T-helper 22 cell (primary cell): ENCODE measurements at places on chromosomes 16 and 17.

- no peak for DNase-seq
These were observed 23.6 kb downstream of the ZNF469 start for GRCh38 chr16:88406096-88407041.

DNA sequence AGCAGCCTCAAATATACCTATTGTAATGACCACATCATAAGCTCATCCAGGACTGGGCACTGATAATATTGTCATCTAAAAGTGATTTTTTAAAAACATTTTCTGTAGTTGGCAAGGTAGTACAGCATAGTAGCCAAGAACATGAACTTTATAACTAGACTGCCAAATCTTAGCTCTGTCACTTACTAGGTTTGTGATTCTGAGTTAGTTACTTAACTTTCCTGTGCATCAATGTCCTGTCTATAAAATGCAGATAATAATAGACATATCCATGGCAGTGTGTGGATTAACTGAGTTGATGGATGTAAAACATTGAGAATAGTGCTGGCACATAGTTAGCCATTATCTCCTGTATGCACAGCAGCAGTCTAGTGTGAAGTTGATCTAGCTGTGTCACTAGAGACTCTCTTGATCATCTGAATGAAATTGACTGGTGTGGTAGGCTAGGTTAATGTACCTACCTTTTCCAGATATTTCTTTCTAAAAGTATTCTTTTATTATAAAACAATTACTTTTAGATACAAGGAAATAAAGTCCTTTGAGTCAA is 101.5 kb downstream of the STXBP4 start:
- no peak for DNase-seq

GRCh38 chr17:76432004-76432403 is 20.9 kb downstream of the UBE2O start:
- no peak for DNase-seq

GRCh38 chr16:14121872-14122271 is 50.8 kb downstream of the MRTFB start:
- DNase-seq, result no peak

- DNase-seq, result no peak
These were observed 59.2 kb downstream of the ANKRD11 start for GRCh38 chr16:89431158-89431584.

DNA sequence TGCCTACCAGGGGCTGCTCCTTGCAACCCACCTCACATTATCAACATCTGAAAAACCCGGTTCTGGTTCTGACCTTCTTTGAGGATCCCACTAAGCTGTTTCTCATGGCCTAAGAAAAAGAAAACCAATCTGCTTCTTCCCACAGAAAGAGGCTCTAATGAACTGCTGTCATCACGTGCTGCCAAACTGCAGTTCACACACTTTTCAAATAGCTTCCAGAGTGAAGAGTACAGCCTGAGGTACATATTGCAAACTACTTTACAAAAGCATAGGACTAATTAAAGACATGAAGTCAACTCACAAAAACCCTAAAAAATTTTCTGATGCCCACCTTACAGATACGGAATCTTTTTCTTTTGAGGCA is 36.7 kb downstream of the SMG6 start:
- no peak for DNase-seq

DNA sequence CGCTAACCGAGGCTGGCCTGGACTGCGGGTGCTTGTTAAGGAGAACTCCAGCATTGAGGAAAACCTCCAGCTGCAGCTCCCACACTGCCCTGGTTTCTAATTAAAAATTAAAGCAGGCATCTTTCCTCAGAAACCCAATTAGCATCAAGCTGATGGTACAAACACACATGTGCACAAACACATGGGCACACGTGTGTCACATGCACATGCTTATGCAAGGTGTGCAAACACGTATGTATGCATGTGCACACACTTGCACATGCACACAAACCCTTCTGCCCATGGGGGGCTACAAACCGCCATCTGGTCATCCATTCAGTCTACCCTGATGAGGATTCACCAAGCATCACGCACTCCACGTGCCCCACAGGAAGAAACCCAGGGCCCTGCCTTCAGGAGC is 182.5 kb downstream of the ZNF423 start:
- DNase-seq, result no peak

DNA sequence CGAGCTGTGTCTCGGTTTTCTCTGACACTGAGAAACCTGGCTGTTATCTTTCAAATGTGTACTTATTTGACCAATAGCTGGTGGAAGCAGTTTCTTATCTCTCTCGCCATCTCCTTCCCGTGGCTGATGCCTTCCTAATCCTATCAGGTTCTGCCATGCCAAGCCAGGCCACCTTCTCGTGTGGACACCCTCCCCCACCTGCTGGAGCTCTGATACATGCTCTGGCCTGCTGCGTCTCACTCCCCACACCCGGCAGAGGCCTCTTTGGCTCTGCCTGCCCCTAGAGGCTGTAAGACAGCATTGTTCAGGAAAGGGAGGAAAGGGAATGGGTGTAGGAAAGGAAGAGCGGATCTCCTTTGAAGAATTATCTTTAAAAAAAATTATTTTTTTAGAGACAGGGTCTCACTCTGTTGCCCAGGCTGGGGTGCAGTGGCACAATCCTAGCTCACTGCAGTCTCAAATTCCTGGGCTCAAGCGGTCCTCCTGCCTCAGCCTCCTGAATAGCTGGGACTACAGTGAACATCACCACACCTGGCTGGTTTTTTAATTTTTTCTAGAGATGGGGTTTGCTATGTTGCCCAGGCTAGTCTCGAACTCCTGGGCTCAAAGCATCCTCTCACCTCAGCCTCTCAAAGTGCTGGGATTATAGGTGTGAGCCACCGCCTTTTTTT is 7.5 kb upstream of the ARMC5 start:
- DNase-seq, result no peak

DNA sequence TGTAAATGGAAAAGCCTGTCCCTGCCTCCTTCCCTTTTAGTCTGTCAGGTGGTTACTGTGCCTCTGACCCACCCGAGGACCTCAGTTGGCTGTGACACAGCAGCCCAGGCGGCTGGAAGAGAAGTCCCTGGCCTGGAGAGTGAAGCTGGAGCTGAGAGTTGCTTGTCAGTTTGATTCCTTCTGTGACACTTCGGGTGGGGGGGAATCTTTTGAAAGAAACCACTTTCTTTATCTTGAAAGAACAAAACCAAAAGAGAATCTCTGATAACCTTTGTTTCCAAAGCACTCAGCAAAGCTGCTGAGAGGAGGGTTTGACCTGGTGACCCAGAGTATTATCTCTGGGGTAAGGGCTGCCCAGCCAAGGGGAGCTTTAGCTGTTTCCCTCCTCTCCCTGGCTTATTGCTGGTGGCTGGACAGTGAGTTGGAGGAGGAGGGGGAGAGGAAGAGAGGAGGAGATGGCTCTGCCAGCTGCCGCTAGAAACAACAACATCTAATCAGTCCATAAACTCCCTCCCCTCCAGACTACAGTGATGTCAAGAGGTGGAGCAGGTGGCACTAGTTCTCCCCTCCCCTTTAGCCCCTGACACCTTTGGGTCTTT is 34.0 kb downstream of the YPEL2 start:
- no peak for DNase-seq

- DNase-seq, result no peak
These were observed 51.8 kb upstream of the ENDOV start for GRCh38 chr17:80363120-80363515.

- DNase-seq, result peak; percentile 91
These were observed 7.3 kb downstream of the FMNL1 start for GRCh38 chr17:45228763-45229539.

- no peak for DNase-seq
These were observed 16.8 kb downstream of the AXIN2 start for GRCh38 chr17:65544672-65545071.

GRCh38 chr16:66521252-66521713 is 28.6 kb downstream of the TK2 start:
- DNase-seq, result no peak

DNA sequence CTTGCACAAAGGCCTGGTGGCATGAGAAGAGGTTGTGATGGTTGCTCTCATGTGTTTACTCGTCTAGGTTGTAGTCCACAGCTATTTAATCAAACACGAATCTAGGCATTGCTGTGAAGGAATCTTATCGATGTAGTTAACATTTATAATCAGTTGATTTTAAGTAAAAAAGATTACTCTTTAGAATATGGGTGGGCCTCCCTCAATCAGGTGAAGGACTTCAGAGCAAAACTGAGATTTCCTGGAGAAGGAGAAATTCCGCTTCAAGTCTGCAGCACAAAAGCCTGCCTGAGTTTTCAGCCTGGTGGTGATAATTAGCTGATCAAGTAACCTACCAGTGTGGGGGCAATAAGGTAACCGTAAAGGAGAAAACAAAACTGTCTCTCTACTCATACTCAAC is 523.6 kb downstream of the GRIN2A start:
- DNase-seq, result no peak

DNA sequence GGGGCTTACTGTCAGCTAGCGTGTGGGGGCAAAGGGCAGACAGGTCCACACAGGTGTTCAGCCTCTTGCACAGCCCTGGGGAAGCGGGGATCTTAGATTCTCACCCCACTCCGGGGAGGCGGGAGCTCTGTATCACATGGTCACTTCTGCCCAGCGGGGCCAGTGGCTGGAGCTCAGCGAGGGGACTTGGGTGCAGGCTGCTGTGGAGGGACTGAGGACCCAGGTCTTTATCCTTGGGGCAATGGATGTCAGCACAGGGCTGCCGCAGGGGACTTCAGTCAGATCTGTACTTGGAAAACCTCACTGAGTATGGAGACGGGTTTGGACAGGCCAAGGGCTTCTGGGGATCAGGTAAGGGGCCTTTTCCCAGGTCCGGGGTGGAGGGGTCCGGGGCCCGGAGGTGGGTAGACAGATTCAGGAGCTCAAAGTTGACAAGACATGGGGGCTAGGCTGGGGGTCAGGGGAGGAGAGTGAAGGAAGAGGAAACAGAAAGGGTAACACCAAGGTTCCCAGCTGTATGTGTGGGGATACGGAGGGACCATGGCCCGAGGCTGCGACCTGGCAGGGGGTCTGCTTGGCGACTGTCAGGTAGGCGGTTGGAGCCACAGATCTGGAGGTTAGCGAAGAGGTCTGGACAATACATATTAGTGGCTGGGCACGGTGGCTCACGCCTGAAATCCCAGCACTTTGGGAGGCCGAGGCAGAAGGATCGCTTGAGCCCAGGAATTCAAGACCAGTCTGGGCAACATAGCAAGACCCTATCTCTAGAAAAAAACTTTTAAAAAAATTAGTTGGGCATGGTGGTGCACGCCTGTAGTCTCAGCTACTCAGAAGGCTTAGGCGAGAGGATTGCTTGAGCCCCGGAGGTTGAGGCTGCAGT is 15.1 kb upstream of the BAIAP2 start:
- no peak for DNase-seq

DNA sequence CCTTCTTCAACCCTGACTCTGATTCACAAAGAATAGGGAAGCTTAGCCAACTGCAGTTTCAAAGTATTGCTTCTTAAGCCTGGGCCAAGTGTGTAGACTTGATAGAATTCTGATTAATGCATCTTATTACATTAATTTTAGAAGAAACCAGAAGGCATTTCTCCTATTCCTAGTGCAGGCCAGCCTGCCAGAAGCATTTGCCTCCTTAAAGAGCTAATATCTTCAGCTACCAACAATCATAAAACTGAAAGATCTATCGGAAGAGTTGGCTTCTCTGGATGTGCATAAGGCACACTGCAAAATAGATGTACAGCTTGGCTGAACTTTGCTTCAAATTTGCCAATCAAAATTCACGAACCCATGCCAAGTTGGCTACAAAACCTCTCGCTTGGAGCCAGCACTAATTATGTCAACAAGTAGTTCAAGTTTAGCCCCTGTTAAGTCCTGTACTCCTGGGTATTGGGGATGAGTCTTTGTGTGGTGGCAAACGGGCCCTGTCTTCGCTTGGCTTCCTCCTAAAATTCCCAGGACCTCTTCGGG is 717.8 kb downstream of the WWOX start:
- no peak for DNase-seq

DNA sequence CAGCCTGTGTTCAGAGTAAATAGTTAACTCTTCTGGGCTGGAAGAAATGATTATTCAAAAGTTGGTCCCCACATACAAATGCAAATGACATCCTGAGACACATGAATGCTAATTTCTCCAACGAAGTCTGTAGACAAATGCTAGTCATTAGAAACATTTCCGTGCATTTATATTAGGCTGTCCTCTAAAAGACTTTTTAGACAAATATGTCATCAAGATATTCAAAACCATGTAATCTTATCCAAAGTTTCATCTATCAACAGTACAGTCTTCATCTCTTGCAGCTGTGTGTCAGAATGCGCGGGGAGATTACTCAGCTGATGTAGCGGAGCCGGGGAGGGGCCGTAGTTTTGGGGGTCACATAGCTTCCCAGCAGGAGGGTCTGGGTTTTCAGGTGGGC is 33.8 kb upstream of the MAF start:
- no peak for DNase-seq

GRCh38 chr16:84836234-84836647 is 16.5 kb downstream of the CRISPLD2 start:
- DNase-seq, result no peak

GRCh38 chr16:67278773-67279295 is 498 bp upstream of the PLEKHG4 start:
- DNase-seq, result peak; percentile 30

DNA sequence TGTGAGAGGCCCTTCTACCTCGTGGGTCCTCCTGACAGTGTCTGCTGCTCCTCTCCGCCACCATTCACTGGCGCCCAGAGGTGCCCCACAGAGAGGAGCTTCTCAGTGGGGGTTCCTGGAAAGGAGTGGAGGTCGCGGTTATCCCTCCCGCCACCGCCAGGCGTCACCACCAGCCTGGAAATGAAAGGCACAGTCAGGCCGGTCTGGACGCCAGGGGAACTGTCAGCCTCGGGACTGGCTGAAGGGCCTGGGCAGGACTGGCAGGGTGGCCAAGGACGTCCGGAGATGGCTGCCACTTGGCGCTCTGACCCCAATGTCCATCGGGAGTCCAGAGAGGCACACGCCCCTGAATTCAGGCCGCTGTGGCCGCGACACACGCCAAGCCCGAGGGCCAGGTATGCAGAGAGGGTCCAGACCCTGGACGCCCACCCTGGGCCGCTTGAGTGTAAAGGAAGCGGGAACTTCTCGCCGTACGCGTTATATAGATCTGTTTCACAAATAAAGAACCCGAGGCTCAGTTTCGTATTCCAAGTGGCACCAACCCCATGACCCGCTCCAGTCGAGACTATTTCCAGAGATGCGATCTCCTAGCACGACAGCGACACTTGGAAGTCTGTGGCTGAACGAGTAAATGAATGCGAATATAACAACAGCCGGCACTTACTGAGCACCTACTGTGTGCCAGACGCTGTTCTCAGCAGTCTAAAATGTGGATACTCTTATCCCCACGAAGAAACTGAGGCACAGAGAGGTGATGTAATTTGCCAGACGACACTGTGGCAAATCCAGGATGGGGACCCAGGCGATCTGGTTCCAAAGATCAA is 7.6 kb upstream of the NXPH3 start:
- peak; percentile 56 for DNase-seq
